ENCODE measurements at places on chromosomes 7 and 10.
A peak's percentile ranks its signal among the peaks of the same experiment; 100 is the strongest.

- no peak for DNase-seq
Observed at GRCh38 chr7:100369105-100369504, 4.2 kb upstream of the PILRA start.

- no peak for DNase-seq
Observed at GRCh38 chr7:150963707-150964559, 14.2 kb downstream of the KCNH2 start.

GRCh38 chr7:100752994-100753393, 19.6 kb downstream of the ZAN start:
- no peak for DNase-seq

DNA sequence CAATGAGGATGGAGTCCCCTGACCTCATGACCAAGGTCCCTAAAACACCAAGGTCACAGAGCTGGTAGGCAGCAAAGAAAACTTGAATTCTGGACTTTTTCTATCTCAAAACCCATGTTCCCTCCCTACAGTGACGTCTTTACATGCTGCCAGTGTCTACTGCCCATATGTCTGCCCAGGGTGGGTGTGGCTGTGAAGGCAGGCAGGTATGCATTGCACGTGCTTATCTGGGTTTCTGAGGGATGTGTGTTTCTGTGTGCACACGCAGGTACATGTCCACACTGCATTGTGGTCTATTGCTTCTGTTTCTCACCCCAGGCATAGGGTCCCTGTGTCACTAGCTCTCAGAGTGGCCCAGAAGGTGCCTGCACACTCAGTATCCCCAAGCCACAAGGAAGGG, 13.5 kb downstream of the ATP6V1F start:
- DNase-seq, result no peak

DNA sequence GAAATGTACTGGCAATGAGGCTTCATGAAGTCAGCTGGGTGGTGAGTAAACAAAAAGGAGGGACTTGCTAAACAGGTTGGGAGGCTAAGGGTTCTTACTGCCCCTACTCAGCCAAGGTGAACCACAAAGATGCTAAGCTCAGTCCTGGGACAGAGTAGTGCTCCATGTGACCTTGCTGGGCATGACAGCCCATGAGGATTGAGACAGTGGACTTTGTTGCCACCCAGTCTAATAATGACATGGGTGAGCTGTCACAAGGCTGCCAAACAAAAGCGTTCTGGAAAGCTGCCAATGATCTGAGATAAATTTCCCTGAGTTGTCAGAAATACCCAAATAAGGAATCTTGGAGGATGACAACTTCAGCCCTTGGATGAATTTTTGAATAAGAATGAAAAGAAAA, 75.2 kb downstream of the CLEC2L start:
- no peak for DNase-seq

GRCh38 chr7:76246804-76247389, 45.2 kb downstream of the SRRM3 start:
- no peak for DNase-seq

DNA sequence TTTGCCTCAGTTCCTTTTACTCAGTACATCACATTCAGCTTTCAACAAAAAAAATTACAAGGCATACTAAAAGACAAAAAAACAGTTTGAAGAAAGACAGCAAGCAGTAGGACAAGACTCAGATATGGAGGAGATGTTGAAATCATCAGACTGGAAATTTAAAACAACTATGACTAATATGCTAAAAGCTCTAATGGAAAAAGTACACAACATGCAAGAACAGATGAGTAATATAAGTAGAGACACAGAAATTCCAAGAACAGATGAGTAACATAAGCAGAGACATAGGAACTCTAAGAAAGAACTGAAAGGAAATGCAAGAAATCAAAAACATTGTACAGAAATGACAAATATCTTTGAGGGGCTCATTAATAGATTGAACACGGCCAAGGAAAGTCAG, 402.6 kb downstream of the NEBL start:
- DNase-seq, result no peak

- no peak for DNase-seq
Observed at GRCh38 chr10:49558190-49558589, 19.3 kb upstream of the ERCC6 start.

GRCh38 chr10:60985951-60986350, 42.0 kb upstream of the RHOBTB1 start:
- no peak for DNase-seq

GRCh38 chr7:38448584-38449234, 175.3 kb upstream of the TARP start:
- no peak for DNase-seq

DNA sequence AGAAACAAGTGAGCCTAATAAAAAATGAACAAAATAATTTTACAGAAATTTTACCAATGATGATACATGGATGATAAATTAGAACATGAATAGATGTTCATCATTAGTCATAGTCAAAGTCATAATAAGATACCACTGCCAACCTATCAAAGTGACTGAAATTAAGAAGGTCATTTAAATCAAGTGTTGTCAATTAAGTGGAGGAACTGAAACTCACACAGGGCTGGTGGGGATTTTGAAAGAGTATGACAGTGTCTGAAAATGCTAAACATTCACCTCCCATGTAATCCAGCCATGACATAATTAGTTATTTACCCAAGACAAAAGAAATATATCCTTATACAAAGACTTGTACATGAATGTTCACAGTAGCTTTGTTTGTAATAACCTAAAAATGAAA, 57.1 kb upstream of the DYNC1I1 start:
- no peak for DNase-seq

DNA sequence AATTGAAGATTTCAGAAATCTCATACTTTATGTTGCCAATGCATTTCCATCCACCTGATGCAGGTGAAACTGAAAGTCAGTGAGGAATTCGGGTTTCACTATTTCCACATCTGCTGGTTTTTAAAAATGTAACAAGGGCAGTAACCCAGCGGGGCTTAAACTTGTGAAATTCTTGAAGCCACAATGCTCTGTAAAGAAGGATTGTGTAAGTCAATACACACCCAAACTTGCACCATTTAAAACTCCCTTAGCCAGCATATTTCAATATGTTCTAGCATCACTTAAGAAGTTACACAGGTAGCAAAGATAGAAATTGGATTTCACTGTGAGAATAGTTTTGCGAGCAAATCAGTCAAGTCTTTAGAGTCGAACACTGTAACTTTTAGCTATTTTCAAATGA, 386.1 kb downstream of the PLXDC2 start:
- no peak for DNase-seq

- no peak for DNase-seq
Observed at GRCh38 chr7:50607524-50608125, 42.4 kb upstream of the DDC start.

DNA sequence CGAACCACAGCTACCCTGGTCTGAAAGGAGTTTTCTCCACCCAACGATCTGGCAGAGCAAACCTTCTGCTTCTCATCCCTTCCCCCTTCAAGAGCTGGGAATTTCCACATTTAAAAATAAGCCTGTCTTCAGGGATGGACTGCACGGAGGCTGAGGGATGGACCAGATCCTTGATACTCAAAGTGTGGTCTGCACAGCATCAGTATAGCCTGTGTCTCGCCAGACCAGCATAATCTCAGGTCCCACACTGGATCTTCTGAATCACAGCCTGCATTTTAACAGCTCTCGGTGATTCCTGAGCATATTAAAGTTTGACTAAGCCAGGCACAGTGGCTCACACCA, 7.1 kb downstream of the KCNMA1 start:
- DNase-seq, result no peak

DNA sequence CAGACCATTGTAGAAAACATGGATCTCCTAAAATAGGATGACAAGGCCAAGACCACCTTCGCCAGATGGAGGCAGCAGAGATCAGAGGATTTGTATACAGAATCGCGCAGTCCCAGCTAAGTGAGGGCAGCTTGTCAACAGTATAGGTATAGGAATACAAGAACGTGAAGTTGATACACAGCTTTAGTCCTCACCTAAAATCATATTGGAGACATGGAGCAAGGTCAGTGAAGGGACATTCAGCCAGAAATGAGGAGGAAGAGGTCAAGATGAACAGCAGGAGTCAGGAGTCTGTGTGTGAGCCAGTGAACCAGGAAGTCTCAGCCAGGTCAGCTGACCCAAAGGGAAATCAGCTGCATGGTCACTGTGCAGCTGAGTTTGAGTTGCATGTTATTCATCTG, 263.4 kb upstream of the PRKCQ start:
- no peak for DNase-seq

DNA sequence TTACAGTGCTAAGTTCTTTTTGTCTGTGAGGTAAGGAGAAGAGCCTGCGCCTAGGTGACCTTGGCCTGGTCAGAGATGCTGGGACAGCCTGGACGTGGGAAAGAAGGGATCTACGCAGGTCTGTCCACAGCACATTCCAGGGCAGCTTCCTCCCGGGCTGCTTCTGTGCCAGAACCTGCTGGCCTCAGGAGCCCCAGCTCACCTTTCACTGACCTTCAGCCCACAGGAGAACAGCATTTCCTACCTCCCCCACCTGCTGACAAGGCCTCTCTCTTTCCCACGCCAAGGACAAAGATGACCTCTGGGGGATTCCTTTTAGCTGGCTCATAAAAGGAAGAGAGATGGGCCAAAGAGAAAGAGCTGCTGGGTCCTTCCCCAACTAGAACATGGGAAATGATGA, 260.6 kb downstream of the KCNMA1 start:
- DNase-seq, result no peak

GRCh38 chr10:62308101-62308500, 39.5 kb upstream of the RTKN2 start:
- no peak for DNase-seq

GRCh38 chr10:37957841-37958240, 18.6 kb downstream of the ZNF25 start:
- DNase-seq, result no peak

DNA sequence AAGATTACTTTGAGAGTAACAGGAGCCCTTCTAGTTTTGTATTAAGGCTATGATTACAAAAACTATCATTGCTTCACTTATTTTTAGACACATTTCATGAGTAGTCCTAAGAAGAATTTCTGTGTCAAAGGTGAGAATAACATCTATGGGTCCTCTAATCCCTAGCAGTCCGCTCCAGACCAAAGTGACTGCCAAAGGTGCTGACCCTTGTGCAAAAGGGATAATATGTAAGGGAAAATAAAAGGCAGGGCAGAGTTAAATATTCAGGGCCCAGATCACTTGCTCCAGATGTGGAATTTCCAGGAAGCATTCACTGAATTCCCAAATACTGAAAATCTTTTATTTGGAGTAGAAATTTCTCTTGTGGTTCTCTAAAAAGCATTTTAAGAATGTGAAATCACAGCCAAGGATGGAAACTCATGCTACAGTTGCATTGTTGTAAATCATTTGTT, 29.3 kb downstream of the RHOBTB1 start:
- DNase-seq, result no peak

- DNase-seq, result no peak
Observed at GRCh38 chr10:69959911-69960310, 92.7 kb upstream of the MACROH2A2 start.

DNA sequence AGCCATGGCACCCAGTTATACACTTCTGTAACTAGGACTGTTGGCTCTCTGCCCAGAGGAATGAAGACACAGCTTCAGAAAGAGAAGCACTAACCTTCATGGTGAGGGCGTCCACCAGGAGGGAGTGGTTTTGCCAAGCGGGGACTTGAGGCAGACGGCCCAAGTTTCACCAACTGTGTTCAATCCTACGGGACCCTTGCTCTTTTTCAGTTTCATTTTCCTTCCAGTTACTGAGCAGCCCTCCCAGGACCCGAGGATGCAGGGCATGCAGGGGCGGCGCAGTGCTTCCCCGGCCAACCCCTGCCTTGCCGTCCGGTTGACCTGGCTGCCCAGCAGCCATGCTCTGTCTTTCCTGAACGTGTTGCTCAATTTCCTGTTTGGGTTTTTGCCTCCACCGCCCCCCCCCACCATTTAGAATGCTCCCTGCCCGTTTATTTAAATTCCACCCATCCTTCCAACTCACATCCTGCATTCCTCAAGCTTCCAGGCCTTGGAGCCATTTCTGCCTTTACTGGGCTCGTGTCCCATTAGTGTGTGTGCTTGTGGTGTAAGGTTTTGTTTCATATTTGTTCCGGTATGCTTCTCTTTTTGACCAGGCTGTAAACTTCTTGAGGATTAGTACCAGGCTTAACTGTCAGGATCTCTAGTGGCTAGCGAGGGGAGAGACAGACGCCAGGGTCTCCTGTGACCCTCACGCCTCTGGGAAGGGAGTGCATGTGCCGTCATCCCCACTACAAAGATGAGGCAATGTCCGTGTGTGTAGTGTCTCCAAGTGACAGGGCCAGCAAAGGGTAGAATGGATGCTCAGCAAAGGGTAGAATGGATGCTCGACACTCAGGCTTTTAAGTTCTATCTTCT, 31.6 kb downstream of the IL15RA start:
- DNase-seq, result no peak

- DNase-seq, result no peak
Observed at GRCh38 chr7:125506331-125506730, 576.7 kb upstream of the POT1 start.

GRCh38 chr7:5621776-5622175, 159.7 kb downstream of the RNF216 start:
- no peak for DNase-seq

DNA sequence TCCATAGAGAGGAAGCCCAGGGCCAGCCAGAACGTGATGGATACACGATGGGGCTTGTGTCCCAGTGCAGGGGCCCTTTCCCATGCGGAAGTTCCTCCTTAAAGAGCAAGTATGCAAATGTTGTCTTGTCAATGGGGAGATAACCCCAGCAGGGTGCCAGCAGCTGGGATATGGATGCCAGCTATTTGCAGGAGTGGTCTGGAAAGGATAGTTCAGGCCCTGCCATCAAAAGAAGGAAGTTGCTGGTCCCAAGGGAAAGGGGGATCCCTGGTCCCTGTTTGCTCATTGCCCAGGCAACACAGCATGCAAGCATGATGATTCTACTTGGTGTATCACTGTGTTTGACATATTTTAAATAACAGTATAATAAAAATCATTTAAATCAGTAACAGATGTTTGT, 73.1 kb upstream of the HECW1 start:
- no peak for DNase-seq

- no peak for DNase-seq
Observed at GRCh38 chr10:112189465-112189864, 5.9 kb upstream of the GPAM start.

DNA sequence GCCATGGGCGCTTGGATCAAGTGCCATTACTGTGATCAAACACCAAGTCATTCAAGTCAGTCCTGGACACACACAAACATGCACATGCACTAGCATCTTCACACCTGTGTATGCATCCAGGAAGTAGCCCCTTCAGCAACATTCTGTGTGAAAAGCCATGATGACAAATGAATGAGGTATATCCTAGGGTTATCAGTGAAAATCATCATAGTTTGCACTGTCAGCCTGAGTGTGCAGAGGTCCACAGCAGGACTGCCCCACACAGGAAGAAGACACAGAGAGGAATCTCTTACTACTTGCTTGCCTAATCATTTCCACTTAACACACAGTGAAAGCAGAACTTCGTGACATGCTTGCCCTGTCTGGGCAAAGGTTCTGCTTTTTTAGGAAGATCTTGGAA, 184.0 kb upstream of the ADO start:
- no peak for DNase-seq

- no peak for DNase-seq
Observed at GRCh38 chr10:62761115-62761514, 43.4 kb upstream of the ADO start.

- DNase-seq, result peak; percentile 42
Observed at GRCh38 chr10:100743626-100744135, 1.7 kb upstream of the PAX2 start.

All from naive thymus-derived CD4-positive, alpha-beta T cell (primary cell).